CD4-positive, alpha-beta T cell (primary cell): ENCODE measurements at places on chromosomes 11 and 22.

DNA sequence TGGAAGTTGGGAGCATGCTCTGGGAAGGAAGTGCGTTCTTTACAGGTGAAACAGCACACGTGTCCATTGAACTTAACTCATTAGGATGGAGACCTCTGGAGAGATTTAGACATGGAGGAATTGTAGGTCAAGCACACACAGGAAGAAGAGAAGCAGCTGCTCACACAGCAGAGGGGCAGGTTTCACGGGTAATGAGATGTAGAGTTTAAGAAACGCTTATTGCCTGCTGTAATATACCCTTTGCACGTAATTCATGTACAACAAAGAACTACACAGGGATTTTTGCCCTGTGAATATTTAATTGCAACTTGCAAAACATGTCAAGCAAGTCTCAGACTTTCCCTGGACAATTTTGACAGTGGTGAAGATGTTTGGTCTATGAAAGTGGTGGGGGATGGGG is 508.0 kb downstream of the OPCML start:
- no peak for DNase-seq

DNA sequence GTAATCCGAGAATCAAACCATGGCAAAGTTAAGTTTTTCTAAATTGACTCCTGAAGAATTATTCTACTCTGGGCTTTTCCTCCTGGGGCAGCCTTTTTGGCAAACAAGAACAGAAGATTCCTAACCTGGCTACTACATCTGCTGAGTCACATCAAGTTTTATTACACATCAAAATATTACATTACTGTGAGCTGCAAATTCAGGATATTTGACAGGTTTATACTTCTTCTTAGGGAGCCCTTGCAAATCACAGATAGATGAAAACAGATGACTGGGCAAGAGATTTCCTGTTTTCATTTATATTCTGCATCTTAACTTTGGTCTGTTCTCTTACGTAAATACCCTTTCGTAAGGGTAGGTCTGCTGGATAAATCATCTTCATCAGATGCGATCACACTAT is 23.6 kb downstream of the XRRA1 start:
- no peak for DNase-seq

- no peak for DNase-seq
Observed at GRCh38 chr11:60782393-60783140, 2.6 kb upstream of the MS4A10 start.

GRCh38 chr11:27385245-27385644 is 22.2 kb upstream of the CCDC34 start:
- DNase-seq: no peak

DNA sequence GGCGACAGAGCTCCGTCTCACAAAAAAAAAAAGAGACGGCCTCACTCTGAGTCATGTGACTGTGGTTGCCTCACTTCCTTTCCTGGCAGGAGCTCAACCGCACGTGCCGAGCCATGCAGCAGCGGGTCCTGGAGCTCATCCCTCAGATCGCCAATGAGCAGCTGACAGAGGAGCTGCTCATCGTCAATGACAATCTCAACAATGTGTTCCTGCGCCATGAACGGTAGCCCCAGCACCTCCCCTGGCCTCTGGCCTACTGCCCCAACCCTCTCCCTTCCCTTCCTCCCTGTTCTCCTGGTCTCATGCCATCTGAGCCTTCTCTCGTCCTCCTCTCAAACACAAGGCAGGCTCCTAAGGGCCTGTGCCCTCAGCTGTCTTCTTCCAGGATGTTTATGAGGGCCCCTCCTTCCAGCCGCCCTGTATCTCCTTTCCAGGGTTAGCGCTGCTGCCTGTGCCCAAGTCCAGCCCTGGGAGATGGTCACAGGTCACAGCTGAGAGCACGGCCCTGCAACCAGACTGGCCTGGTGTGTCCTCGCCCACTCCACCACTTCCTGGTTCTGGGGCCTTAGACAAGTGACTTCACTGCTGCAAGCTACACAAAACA is 30.7 kb downstream of the TOM1 start:
- DNase-seq: peak; percentile 36

DNA sequence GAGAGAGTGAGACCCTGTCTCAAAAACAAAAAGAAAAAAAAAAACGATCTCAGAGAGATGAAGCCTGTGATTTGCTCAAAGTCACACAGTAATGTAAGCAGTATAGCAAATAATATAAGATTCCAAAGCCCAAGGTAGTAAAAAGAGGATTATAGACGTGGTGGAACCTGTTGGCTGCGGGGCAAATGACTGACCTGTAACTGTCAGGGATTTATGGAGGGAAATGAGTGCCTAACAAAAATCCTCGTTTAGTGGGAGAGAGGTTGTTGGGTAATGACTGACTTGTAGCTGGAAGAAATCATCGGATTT is 723 bp upstream of the CLP1 start:
- no peak for DNase-seq

DNA sequence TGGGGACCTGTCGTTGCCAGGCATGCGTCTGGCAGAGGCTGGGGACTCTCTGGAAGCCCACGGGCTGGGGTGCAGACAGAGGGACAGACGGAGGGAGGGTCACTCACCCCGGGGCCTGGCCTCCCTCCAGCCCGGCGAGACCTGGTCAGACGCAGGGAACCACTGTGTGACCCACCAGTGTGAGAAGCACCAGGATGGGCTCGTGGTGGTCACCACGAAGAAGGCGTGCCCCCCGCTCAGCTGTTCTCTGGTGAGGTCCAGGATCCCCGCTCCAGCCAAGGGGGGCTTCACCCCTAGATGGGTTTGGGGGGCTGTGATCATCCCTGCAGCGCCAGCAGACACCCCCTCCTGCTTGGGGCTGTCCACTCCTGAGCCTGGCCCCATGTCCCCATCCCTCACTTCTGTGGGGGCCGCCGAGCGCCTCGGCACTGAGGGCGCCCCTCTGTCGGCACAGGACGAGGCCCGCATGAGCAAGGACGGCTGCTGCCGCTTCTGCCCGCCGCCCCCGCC is 23.6 kb upstream of the MUC5B start:
- DNase-seq: no peak

- no peak for DNase-seq
Observed at GRCh38 chr11:77084581-77085191, 17.9 kb downstream of the CAPN5 start.

DNA sequence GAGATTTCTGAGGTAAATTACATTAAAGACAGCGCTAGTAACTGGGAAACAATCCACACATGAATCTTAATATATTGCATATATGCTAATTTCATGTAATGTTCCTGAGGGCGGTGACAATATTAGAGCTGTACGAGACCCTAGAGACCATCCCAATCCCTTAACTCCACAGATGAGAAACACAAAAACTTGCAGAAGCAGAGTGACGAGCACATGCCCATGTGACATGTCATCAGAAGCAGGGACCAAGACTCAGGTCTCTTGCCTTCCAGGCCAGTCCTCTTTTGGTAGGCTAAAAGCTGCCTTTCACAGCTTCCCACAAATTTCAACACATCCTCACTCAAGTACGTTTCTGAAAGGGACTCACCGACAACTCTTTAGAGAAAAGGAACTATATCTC is 11.8 kb downstream of the MAPK1 start:
- no peak for DNase-seq

DNA sequence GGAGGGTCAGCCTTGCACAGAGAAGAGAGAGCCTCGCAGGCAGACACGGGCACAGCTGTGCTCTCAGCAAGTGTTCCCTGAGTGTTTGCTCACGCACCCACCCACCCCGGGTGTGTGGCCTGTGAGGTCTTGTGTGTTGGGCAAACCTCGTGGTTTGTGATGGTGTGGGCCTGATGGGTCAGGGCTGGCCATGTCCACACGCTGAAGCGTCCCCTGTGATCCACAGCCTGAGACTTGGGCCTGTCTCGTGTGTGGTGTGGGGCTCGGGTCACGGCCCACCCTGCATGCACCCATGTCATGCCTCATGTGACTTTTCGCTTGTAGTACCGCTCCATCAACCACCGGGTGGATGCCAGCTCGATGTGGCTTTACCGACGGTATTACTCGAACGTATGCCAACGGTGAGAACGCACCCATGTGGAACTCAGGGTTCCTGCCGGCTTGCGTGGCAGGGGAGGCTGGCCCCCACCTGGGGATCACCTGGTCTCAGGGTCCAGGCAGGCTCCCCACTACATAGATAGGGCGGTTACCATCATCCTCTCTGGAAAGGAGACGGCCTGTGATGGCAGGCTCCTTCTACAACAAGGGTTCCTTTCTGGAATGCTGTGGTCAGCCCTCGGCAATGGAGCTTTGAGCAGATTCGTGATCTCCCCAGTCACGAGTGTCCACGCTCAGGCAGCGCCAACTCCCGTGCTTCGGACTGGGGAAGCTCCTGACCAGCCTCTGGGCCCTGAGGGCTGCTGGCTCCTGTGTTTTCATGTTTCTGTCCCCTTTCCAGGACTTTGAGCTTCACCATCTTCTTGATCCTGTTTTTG is 5.9 kb downstream of the TPCN2 start:
- no peak for DNase-seq

GRCh38 chr11:64482588-64482987 is 108.4 kb upstream of the SLC22A12 start:
- DNase-seq: no peak

DNA sequence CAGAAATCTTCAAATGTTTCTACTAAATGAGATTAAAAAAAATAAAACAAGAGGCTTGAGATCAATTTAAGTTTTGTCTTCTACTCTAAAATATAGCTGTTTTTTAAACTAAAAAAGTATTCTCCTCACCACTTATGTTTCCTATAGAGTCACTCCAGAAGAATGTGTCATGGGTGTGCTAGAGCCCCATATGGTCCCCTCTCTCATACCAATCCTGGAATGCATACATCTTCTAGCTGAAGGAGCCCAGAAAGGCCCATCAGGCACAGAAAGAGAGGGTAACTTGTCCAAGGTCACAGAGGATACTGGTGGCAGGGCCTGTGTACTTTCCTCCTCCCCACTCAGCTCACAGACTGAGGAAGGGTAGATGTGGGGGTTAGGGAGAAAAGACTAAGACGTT is 34.4 kb downstream of the RELT start:
- DNase-seq: no peak
